Activated CD4-positive, alpha-beta memory T cell treated with anti-CD3 and anti-CD28 coated beads for 36 hours (primary cell): ENCODE measurements at places on chromosomes 11 and 22. TPM values are rescaled to one million over a fixed set of nuclear protein-coding genes. Genes with fewer than 3 reads are reported as not detected.

DNA sequence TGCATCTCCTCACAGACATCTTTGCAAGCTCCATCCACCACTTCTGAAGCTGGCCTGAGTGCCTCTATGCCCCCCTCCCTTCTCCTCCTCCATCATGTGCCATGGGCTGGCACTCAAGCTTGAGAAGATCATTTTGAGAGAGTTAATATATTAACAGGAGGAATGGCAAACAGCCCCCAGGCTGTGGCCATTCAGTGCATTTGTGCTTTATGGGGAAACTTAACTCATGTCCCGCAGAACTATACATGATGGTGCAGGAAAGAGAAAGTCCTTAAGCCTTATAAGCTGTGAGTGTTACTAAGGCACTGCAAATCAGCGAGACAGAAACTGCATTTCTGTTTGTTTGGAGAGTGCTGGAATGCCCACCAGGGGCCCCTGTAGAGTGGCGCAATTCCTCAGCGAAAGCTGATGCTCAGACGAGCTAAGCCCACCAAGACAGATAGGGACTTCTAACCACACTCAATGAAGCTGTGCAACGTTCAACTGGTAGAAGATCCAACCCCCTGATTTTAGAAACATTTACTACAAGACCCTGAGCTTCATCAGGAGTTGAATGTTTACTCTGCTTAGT is 26.8 kb upstream of the PHLDA2 start:
- peaks cover 85% of the 10 kb centered on the region for H3K36me3 ChIP-seq
- no peaks in the 10 kb centered on the region for H3K27me3 ChIP-seq
- H3K4me1 ChIP-seq, result peaks cover 23% of the 10 kb centered on the region
- H3K27ac ChIP-seq, result peak overlapping the region; percentile 45
- H3K4me3 ChIP-seq, result no peak overlapping the region

The TNNT3 gene
- total RNA-seq, result 6.0 TPM

GRCh38 chr11:130389335-130389935 is 39.0 kb downstream of the ADAMTS8 start:
- H3K4me3 ChIP-seq, result no peak overlapping the region
- no peak for DNase-seq
- no peaks in the 10 kb centered on the region for H3K36me3 ChIP-seq
- H3K27ac ChIP-seq, result no peak overlapping the region
- H3K27me3 ChIP-seq, result no peaks in the 10 kb centered on the region

The TCF20 gene
- total RNA-seq, result 69.6 TPM

The BCO2 gene
- total RNA-seq, result 1.3 TPM

DNA sequence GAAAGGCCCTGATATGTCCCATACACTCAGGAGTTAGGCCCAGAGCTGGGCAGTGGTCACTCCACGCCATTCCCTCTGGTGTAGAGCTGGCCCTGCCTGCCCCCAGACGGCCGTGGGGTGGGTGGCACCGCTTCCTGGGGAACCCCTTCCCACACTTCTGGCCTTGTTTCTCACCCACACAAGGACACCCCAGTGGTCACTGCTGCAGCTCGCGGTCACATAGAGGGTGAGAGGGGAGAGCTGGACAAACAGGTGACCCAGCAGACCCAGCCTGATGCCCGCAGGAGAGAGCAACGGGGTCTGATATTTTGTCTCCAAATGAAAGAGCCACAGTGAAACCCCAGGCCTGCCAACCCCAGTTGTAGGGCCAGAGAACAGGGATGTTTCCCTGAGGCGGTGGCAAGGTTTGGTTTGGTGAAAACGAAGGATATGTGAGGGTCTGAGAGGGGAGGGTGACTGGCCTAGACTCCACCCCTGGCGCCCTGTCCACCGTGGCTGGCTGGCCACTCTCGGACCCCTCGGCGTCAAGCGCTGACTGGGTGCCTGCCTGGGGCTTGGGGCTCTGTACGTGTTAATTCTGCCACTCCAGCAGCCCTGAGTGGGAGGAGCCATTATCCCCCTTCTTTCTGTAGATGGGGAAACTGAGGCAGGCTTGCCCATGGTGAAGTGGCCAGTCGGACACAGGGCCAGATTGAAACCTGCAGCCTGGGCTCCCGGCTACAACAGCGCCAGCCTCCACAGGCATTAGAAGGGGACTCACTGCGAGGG is 71.0 kb upstream of the PPARA start:
- no peak overlapping the region for H3K27ac ChIP-seq
- no peak overlapping the region for H3K4me3 ChIP-seq
- H3K27me3 ChIP-seq, result no peaks in the 10 kb centered on the region

The TMEM132A gene
- 5.7 TPM for total RNA-seq

The OR51B5 gene
- not detected for total RNA-seq

GRCh38 chr11:119512369-119512768 is 89.4 kb upstream of the THY1 start:
- no peaks in the 10 kb centered on the region for H3K36me3 ChIP-seq
- H3K27ac ChIP-seq, result no peak overlapping the region
- DNase-seq, result no peak
- H3K4me3 ChIP-seq, result no peak overlapping the region

The C22orf42 gene
- not detected for total RNA-seq

DNA sequence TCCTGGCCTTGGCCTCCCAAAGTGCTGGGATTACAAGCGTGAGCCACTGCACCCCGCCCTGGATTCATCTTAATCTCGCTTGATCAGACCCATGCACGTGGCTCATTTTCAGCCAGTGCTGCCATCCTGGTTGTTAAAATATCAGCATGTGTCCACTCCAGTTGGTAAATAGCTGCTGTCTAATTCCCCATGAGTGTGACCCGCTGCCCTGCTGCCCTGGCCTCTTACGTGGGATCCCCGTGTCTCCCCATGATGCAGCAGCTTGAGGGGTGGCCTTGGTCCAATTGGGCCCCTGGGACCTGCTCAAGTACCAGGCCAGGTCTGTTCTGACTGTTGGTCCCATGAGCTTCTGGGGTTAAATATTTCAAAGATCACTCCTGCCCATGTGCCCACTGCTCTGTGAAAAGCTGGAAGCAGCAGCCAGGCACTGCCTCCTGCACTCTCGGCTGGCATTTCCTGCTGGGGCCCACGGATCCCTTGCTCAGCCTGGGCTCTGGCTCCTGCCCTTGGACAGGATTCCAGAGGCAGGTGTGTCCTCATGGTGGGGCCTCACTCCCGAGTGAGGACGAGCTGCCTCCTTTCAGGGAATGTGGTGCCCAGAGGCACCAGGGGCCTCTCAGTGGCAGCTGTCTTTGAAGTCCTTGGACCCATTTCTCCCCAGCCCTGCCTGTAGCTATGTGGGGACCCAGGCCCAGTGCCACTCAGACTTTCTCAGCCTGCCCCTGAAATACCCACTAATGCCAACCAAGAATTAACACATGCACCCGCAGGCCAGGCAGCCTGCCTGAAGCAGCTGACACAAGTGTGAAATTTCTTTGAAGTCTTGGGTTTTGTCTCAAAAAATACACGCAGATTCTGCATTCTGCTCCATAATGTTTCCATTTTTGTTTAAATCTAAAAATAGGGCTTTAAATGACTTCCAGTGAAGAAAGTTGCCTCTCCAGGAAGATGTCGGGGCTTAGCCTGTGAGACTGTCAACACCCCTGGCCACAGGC is 38.1 kb upstream of the PRDM11 start:
- no peaks in the 10 kb centered on the region for H3K36me3 ChIP-seq
- H3K4me3 ChIP-seq, result no peak overlapping the region

- no peak for DNase-seq
- H3K4me1 ChIP-seq, result no peaks in the 10 kb centered on the region
- no peak overlapping the region for H3K27ac ChIP-seq
- peaks cover 17% of the 10 kb centered on the region for H3K36me3 ChIP-seq
- no peak overlapping the region for H3K4me3 ChIP-seq
These were observed 57.7 kb downstream of the DGCR2 start for GRCh38 chr22:19064354-19065054.

DNA sequence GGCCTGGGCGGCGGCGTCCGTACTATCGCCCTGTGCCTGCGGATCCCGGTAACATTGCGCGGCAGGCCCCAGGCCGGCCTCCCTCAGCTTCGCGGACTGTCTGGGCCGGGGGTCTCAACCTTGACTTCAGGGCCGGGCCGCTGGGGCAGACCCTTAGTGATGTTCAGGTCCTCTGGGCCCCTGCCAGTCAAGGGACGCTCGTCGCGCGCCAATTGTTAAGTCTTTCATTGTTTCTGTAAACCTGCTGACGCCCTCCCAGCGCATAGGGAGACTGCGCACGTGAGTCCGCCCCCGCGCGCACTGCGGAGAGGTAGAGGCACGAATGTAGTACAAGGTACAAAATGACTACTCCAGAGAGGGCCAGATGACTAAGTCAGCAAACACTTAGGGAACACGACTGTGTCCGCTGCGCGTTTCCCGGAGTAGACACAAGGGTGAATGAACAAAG is 451 bp upstream of the HDHD5 start:
- no peaks in the 10 kb centered on the region for H3K36me3 ChIP-seq
- H3K27me3 ChIP-seq, result no peaks in the 10 kb centered on the region
- H3K4me3 ChIP-seq, result peak overlapping the region; percentile 80
- peaks cover 30% of the 10 kb centered on the region for H3K4me1 ChIP-seq
- DNase-seq, result peak; percentile 89

DNA sequence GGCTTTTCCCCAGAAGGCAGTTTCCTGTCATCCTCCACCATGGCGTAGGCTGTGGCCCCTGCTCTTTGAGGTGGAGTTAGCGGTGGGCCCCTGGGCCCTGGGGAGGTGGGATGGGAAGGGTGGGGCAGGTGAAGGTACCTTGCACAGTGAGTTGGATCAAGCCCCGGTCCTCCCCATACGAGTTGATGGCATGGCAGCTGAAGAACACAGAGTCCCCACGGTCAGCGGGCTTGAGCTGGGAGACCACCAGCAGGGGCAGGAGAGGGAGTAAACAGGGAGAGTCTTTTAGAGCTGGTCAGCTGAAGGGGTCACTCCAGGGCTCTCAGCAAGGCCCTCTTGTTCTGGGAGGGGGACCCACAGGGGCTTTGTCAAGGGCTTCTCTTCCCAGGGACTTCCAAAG is 153.4 kb downstream of the CEP164 start:
- no peaks in the 10 kb centered on the region for H3K4me1 ChIP-seq
- no peak overlapping the region for H3K4me3 ChIP-seq
- H3K36me3 ChIP-seq, result no peaks in the 10 kb centered on the region
- H3K27ac ChIP-seq, result no peak overlapping the region
- DNase-seq, result no peak

The TBX1 gene
- not detected for total RNA-seq

GRCh38 chr22:33920197-33920540 is at the start of gene LARGE1:
Gene LARGE1, minus strand, starts transcription at chr22:33920476.
- DNase-seq, result no peak
- peaks cover 16% of the 10 kb centered on the region for H3K4me1 ChIP-seq
- peaks cover 1% of the 10 kb centered on the region for H3K36me3 ChIP-seq
- no peak within 1 kb of the TSS for H3K27ac ChIP-seq
